ENCODE measurements at places on chromosomes 16 and 17.

DNA sequence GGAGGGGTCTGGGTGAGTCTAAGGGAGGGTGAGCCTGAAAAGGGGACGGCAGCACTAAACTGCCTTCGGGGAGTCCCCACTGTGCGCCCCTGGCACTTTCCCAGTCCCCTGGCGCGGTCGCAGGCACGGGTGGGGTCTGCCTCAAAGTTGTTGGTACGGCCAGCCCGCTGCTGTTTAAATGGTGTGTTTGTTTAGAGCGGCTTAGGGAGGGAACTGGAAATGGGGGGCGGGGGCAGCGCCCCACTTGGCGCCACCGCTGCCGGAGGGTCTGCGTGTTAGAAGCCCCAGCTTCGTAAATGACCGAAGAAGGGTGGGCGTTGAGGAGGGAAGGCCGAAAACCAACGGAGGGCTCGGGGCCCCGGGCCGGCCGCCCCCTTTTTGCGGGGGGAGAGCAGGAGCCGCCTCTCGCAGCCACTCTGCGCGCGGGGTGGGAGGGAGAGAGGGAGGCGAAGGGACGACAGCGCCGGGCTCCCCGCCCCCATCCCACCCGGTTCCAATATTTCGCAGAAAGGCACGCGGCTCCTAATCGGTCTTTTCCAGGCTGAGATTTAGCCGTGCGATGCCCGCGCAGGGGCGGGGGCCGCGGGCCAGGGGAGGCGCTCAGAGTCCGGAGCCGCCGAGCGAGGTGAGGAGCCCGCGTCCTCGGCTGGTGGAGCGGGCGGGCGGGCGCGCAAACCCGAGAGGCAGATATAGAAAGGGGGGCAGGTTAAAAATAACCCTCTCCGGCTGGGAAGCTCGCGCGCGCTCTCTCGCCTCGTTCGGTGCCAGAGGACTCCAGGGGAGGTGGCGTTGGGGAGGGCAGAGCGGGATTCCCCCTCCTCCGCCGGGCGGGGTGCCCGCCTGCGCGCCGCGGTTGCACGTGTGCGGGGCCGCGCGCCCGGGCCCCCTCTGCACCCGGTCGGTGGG, 54.9 kb downstream of the SREBF1 start:
- peak; percentile 60 for DNase-seq

GRCh38 chr17:37762666-37763065, 17.8 kb upstream of the HNF1B start:
- DNase-seq: no peak

GRCh38 chr16:3656491-3657468, 2.3 kb downstream of the DNASE1 start:
- no peak for DNase-seq

GRCh38 chr17:6532441-6532885, 23.9 kb downstream of the PITPNM3 start:
- DNase-seq: no peak

GRCh38 chr17:35293151-35293847, 50.4 kb downstream of the SLFN5 start:
- no peak for DNase-seq

DNA sequence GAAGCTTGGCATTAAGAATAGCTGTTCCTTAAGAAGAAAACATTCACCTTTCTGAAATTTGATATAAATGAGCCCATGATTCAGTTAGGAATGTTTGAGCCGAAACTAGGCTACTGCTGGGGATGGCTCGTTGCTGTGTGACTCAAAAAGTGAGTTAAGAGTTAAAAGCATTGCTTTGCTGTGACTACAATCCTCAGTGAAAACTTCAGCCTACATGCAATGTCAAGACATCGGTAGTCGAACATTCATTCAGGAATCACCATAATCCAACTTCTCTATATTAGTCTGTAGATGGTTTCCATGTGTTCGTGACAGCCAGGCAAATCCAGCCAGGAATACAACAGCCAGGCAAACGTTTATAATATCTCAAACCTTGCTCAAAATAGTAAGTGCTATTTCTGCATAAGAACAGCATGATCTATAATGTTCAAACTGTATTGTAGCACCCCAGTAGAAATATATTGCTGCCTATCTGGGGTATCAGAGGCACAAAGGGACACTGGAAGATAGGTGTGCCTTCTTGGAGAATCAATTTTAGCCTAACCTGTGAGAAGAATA, 1225.1 kb downstream of the CDH8 start:
- DNase-seq: no peak

GRCh38 chr16:77500934-77501664, 66.3 kb upstream of the ADAMTS18 start:
- no peak for DNase-seq

DNA sequence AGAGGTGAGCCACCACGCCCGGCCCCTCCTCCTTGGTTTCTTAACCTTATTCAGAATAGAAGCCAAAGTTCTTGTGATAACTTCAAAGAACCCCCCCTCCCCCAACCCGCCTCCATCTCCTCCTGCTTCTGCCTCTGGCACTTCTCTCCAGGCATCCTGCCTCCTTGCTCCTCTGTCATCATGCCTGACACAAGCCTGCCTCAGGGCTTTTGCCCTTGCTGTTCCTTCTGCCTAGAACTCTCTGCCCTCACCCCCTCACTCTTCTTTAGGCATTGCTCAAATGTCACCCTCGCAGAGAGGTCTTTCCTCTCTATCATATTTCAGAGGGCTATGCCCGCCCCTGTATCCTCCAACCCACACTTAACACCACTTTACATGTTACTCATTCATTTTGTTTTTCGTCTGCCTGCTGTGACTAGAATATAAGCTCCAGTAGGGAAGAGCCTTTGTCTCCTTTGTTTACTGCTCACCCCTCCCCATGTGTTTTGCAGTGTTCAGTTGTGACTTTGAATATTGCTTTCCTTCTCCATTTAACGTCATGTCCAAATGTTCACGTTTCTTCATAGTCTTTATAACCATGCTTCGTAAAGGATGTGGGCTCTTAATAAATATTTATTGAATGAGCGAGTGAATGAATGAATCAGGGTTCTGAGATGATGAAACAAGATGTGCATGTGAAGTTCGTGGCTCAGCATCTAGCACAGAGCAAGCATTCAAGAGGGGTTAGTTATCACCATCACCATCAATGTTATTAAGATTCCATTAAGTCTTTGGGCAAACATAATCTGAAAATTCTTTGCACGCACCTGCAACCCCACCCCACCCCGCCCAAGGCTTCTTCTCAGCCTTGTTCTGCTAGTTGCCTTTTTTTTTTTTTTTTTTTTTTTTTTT, 186.2 kb upstream of the WSCD1 start:
- DNase-seq: no peak
